ENCODE measurements at places on chromosomes 4 and X. TPM values are rescaled to one million over a fixed set of nuclear protein-coding genes. Genes with fewer than 3 reads are reported as not detected.

DNA sequence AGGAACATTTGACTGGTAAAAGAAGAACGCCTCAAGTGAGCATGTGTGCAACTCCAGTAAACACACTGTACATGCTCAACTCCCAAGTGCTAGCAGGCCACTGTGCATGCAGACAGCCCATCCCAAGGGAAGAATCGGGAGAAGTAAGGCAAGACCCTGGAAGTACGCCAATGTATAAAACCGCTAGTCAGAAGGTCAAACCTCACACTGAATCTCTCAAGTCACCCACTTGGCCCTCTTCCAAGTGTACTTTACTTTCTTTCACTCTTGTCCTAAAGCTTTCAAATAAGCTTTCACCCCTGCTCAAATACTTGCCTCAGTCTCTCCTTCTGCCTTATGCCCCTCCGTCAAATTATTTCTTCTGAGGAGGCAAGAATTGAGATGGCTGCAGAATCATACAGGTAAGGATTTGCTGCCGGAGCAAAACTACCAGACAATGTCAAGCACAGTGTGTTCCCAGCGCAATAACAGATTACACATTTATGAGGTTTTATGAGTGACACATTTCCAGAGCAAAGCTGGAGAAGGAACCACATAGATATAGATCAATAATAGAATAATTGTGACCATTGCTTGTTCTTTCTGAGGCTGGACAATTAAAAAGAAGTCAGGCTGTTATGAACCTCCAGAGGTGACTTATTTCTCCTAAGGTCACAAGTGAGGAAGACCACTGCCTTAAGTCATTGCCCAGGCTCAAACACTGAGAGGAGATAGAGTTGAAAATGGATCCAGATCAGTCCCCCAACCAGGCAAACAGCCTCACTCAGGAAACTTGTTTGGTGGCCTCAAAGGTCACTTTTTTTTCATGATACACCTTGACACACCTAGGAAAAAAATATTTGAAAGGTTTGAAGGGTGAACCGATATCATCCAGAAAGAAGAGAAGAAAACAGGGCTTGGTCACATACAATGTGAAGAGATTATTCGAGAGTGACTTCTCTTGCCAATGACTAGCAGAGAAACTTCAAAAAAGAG, 26.3 kb downstream of the CXCL1 start:
- no peak for DNase-seq

DNA sequence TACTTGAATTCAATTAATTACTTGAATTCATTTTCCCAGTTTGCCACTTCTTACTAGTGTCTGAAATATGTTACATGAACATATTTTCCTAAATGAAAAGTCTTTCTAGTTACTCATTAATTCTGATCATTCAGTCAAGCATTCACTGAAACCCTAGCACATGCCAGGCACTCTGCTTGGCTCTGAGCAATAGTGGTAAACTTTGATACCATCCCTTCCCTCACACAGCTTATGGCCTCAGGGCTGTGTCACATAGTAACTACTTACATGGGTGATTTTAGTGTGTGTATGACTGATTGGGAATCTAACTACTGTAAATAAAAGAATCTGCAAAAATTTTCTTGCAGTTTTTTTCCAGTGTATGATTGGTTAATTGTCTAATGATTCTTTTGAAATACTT, 32.7 kb downstream of the METAP1 start:
- DNase-seq, result peak; percentile 58

DNA sequence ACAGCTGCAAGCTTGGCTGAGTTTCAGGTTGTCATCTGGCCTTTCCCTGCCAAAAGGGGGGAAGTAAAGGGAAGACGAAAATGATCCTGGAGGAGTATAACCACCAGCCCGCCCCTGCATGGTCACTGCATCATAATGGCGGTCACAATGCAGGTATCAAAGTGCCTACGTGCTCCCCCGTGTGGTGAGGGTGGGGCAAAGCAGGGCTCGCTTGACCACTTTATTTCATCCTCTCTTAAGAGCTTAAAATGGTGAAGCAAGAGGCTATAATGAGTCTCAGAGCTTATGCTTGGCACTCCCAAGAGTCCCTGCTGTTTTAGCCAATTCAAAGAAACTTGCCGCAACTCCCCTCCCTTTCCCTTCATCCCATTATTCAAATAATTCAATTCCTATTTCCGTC, 105.6 kb downstream of the APOOL start:
- DNase-seq, result no peak

GRCh38 chrX:110210417-110211139, 107.3 kb downstream of the AMMECR1 start:
- DNase-seq, result peak; percentile 73

DNA sequence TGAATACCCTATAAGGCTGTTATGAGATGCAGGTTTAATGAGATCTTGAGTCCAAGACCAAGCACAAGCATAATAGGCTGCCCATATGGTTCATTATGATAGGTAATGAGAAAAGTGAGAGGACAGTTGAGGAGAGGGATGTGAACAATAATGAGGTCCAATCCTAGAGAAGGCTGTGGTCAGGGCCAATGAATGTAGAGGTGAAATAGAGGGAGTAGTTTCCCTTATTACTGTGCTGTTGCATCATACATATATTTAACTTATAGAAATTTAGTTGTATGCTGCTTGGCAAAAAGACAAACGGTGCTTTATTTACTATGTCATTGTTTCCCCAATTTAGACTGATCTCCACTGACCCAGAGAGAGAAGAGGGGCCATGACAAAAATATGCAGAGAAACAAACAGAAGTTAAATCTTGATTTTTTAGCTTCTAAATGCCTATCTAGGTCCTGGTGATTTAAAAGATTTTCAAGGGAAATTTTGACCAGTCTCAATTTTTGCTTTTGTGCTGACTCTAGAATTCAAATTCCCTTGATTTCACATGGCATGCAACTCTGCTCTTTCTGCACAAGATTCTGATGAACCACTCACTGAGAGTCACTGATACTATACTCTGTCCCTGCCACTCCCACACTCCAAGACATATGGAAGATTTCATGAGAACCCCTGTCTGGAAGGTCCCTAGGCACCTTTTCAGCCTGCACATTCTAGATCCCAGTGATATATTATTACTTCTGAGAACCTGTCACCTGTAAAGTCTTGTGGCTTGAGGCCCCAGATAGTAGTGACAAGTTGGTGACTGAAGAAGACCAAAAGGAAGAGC, 159.7 kb downstream of the VSIG4 start:
- DNase-seq, result no peak

The UGT2B10 gene
- not detected for total RNA-seq

The KIT gene
- total RNA-seq, result under 0.01 TPM

The FGFR3 gene
- total RNA-seq, result 29.0 TPM
